ENCODE measurements at places on chromosomes 2 and 18.
A peak's percentile ranks its signal among the peaks of the same experiment; 100 is the strongest.

- DNase-seq, result no peak
Observed at GRCh38 chr2:172843902-172844715, 108.5 kb downstream of the RAPGEF4 start.

GRCh38 chr2:185268651-185269050, 470.0 kb upstream of the FSIP2 start:
- no peak for DNase-seq

- DNase-seq, result no peak
Observed at GRCh38 chr2:70743677-70744076, 24.3 kb downstream of the ADD2 start.

DNA sequence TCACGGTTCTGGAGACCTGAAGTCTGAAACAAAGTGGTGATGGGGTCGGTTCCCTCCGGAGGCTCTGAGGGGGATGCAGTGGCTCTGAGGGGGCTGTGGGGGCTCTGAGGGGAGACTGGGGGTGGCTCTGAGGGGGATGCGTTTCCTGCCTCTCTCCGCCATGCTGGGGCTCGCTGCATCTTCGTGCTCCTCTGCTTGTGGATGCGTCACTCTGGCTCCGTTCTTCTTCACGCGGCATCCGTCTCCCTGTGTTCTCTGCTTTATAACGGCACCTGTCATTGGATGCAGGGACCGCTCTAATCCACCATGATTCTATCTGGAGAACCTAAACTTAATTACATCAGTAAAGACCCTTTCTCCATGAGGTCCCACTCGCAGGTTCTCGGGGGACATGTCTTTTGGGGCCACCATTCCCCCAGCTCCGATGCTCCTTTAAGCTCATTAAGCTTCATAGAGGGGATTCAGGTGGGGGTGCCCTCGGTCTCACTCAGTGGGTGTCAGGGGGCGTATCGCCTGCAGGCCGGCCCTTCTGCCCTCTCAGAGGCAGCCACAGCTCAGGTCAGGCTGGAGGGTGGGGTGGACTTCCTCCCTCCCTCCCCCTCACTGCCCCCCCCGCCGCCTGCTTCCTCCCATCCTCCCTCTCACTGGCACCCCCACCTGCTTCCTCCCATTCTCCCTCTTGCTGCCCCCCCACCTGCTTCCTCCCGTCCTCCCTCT, 18.4 kb downstream of the RTP5 start:
- no peak for DNase-seq

- DNase-seq, result no peak
Observed at GRCh38 chr2:136255648-136256461, 137.9 kb upstream of the CXCR4 start.

DNA sequence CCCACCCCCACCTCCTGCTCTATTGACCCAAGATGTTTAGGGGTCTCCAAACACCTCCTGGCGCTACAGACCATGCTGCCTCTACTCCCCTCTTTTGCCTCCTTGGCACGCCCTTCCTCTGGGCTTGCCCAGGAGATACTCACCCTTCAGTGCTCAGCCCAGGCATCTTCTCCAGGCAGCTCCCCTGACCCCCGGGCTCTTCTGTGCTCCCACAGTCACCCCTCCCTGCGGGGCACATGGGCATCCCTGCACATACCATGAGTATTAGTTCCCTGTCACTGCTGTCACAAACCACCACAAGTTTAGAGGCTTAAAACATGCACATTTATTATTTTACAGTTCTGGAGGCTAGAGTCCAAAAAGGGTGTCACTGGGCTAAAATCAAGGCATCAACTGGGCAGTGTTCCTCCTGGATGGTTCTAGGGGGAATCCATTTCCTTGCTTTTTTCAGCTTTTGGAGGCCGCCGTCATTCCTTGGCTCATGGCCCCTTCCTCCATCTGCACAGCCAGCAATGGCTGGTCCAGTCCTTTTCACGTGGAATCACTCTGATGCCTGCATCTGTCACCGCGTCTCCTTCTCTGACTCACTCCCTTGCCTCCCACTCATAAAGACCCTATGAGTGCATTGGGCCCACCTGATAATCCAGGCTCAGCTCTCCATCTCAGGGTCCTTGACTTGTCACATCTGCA, 230.4 kb upstream of the COPS8 start:
- no peak for DNase-seq

- DNase-seq, result no peak
Observed at GRCh38 chr18:3265564-3266033, 3.7 kb downstream of the MYL12B start.

- DNase-seq, result no peak
Observed at GRCh38 chr2:197993363-197993762, 189.0 kb downstream of the PLCL1 start.

DNA sequence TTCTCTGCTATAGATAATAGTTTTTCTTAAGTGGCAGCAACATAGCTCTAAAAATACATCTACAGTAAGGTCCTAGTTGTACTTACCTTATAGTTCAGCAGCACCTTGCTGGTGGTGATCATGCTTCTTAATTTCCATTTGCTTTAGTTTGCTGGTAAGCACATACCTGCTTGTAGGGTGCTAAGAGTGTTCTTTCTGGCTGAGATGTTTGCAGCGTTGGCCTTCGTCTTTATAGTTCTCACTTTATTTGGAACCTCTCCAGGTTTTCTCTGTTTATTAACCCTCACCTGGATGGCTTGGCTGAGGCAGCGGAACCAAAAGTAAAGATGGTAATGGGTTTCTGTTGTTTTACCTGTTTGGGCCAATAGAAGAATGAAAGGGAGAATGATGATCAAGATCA, 123.6 kb upstream of the EFEMP1 start:
- no peak for DNase-seq

GRCh38 chr2:18740474-18740881, 151.1 kb upstream of the NT5C1B start:
- no peak for DNase-seq

- DNase-seq, result no peak
Observed at GRCh38 chr2:174052584-174052976, 87.4 kb upstream of the SP3 start.

GRCh38 chr2:62291517-62292137, 95.7 kb downstream of the B3GNT2 start:
- no peak for DNase-seq

- peak; percentile 75 for DNase-seq
Observed at GRCh38 chr18:35267161-35267651, 22.8 kb downstream of the ZSCAN30 start.

GRCh38 chr2:32192418-32192817, 26.8 kb downstream of the SLC30A6 start:
- DNase-seq, result no peak

- peak; percentile 41 for DNase-seq
Observed at GRCh38 chr2:86822668-86823345, 32.1 kb upstream of the CD8A start.

GRCh38 chr18:73950116-73950700, 197.4 kb downstream of the FBXO15 start:
- DNase-seq, result no peak

DNA sequence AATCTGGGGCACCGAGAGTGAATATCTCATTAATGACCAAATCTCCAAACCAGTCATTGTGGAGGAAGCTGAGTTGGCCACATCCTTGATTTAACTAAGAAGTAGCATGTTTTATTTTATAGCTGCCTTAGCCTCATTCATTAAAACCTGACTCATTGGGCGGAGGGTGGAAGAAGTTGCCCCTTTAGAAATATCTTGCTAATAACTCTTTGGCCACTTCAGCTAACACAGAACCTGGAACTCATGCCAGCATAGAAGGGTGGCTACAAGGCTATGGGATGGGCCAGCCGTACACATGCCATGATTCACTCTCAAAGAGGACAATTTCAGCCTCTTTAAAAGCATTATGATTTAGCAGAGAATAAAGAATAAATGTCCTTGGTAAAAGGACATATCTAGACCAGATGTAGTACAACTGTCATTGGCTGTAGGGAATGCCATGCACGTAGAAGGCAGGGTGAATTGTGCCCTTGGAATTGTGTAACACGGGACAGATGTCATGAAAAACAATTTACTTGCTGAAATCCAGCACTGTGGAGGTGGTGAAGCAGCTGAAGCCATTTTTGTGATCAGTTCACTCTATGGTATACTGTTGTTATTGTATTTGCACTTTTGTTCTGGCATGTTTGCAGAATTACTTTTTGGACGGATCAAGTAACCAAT, 330.0 kb downstream of the PLCL1 start:
- DNase-seq, result no peak

DNA sequence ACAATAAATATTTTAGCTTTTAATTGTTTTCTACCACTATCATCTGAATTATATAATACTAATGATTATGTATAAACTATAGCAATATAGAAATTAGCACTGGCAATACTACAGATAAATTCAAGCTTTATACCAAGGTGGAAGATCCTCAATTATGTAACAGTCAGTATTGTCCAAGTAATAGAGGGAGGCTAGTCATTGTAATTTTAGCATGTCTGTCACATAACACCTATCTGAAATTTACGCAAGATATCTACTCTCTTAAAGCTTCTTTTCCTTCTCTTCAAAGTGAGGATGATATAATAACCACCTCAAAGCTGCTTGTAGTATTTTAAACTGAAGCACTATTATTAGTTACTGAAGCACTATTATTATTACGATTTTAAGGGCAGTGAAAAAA, 12.2 kb downstream of the KCNJ3 start:
- DNase-seq, result no peak

GRCh38 chr2:179332903-179333302, 68.3 kb upstream of the SESTD1 start:
- DNase-seq, result no peak

- no peak for DNase-seq
Observed at GRCh38 chr2:28142386-28142785, 250.3 kb upstream of the FOSL2 start.

DNA sequence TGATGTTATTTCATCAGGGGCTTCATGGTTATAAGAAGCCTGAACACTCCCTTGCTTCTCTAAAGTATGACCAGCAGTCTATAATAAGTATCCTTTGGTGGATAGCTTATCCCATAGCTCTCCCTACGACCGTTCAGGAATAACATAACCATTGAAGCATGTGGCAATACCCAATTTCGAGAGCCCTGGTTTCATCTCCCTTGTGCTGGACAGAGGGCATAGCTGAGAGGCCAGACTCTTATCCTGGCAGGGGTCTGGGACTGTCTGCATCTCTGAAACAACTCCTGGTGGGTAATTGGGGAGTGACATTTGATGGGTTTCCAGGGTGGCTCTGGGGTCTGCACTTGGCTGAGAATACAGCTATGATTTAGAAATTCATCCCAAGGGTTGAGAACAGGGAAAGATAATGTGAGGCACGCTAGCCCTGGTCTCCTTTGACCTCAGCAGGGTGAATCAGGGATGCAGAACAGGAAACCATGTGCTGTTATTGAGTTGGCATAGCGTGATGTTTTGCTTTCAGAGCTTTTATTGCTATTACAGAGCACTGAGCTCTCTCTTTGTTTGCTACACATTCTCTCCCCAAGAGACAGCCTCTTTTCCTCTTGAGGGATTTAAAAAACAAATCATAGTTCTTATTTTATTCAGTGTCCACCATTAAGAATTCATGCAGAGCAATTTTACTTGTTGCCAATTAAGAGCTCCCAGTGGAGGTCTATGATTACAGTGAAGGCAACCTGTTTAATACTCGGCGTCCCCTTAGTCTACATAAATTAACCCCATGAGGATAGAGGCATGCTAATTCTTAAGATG, 274.5 kb downstream of the NCKAP5 start:
- DNase-seq, result no peak

GRCh38 chr2:121667618-121668017, 18.4 kb upstream of the CLASP1 start:
- no peak for DNase-seq

- DNase-seq, result no peak
Observed at GRCh38 chr2:24771061-24771460, 22.1 kb downstream of the PTRHD1 start.

DNA sequence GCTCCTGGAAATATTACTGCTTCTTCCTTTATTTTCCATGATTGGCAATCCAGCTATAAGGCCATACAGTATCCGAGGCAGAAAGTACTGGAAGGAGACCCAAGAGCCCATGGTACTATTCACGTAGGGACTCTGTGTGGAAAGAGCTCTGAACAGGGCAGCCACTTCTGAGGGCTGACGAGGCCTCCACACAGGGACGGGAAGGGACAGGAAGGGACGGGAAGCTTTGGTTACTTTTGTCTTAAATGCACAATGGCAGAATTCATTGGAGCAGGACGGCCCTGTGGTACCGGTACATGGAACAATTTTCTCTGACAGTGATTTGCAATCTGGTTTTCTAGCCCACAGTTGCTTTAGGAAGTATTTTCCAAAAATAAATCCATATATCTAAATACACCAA, 102.4 kb downstream of the MBP start:
- no peak for DNase-seq

GRCh38 chr2:30031184-30031583, 109.8 kb upstream of the ALK start:
- DNase-seq, result no peak

DNA sequence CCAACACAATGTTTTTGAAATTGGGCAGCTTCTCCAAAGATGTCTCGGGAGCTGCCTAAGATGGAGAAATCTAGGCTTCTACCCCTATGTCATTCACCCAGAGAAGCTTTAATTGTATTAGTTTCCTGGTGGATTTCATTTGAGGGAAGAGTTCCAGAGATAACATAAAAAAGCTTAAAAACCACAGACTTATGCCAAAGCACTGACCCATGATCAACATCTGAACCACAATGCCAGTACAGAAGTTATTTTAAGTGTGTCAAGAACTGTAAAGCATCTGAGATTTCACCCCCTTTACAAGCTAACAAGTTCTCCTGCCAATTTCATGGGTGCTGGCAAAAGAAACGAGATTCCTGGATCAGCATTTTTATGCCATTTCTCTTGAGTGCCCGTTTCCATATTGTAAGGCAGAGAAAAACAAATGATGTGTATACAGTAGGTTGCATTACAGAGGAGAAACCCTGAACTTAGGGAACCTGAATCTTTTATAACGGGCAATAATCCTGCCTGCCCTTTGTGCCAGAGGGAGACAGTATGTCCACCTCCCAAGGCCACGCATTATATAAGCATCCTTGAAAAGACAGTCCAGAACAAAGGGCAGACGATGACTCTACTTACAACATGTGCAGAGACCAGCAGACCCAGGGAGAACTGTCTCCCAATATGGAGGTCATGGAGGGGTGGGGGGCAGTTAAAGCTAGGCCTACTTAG, 44.1 kb downstream of the MREG start:
- DNase-seq, result no peak

DNA sequence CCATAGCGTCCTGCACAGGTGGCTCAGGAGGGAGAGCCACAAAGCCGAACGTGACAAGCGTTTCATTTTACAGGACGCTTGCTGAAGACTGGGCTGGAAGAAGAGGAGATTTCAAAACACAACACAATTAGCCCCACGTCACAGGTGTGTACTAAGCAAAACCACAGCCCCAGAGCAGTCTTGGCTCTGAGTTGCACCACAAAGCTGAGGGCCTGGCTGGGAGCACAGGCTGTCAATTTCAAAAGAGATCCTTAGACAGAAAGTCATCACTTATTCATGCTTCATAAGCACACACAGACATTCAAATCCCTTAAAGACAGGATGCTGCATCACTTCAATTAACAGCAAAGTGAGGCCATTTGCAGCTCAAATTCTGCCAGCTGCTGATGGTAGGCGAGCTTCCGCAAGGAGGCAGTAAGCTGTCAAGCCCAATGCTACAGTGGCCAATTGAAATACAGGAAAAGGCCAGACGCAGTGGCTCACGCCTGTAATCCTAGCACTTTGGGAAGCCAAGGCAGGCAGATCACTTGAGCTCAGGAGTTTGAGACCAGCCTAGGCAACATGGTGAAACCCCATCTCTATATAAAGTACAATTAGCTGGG, 79.6 kb downstream of the SKA1 start:
- DNase-seq, result no peak

GRCh38 chr2:50125246-50125645, 906.7 kb downstream of the NRXN1 start:
- DNase-seq, result no peak

GRCh38 chr2:64730551-64731262, 77.0 kb upstream of the SERTAD2 start:
- peak; percentile 51 for DNase-seq

- no peak for DNase-seq
Observed at GRCh38 chr2:229443546-229444268, 172.6 kb upstream of the PID1 start.

Measured in CD4-positive, alpha-beta T cell treated with Interleukin-4 for 4 hours (primary cell).